ENCODE measurements at places on chromosomes 11 and 22. TPM values are rescaled to one million over a fixed set of nuclear protein-coding genes. Genes with fewer than 3 reads are reported as not detected.

LUZP2 gene
- total RNA-seq, result 0.50 TPM

XBP1 gene
- total RNA-seq, result 241 TPM

TRIM48 gene
- not detected for total RNA-seq

DNA sequence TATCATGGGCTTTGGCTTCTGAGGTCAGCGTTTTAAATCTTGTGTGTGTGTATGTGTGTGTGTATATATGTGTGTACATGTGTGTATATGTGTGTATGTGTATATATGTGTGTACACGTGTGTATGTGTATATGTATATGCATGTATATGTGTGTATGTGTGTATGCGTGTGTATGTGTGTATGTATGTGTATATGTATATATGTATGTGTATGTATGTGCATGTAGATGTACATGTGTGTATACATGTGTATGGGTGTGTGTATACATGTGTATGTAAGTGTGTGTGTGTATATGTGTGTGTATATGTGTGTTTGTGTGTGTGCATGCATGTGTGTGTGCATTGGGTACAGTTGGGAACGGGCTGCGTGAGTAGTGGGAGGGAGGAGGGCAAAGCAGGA is 123.0 kb downstream of the ST3GAL4 start:
- H3K4me3 ChIP-seq, result no peak overlapping the region
- no peaks in the 10 kb centered on the region for H3K27me3 ChIP-seq
- H3K27ac ChIP-seq, result no peak overlapping the region
- DNase-seq, result no peak
- no peaks in the 10 kb centered on the region for H3K36me3 ChIP-seq

DNA sequence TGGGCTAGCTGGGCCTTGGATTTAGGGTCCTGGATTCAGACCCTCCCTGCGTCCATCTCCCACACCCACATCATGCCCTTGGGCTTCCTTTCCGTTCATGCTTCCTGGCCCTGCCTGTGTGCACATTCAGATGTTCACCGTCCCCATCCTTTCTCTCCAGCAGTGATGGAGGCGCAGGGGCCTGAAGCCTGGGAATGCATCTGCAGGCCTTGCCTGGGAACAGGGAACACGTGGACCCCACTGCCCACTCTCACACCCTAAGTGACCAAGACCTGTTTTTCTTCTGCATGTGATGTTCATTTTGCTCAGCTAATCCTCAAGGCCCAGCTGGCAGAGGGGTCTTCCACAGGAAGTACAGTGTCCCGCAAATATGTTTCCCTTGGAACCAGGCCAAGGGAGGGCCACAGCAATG is 91.6 kb upstream of the PARVA start:
- H3K4me3 ChIP-seq, result no peak overlapping the region
- peak; percentile 72 for DNase-seq
- H3K36me3 ChIP-seq, result no peaks in the 10 kb centered on the region
- peaks cover 53% of the 10 kb centered on the region for H3K4me1 ChIP-seq
- H3K27ac ChIP-seq, result peak overlapping the region; percentile 92
- no peaks in the 10 kb centered on the region for H3K27me3 ChIP-seq

GRCh38 chr11:113240389-113240788 is 74.0 kb upstream of the TTC12 start:
- no peak overlapping the region for H3K4me3 ChIP-seq
- no peaks in the 10 kb centered on the region for H3K27me3 ChIP-seq
- no peaks in the 10 kb centered on the region for H3K36me3 ChIP-seq
- no peaks in the 10 kb centered on the region for H3K4me1 ChIP-seq
- H3K27ac ChIP-seq, result no peak overlapping the region

GRCh38 chr22:48320048-48320682 is 1507.5 kb downstream of the BRD1 start:
- no peak for DNase-seq
- no peaks in the 10 kb centered on the region for H3K27me3 ChIP-seq
- H3K36me3 ChIP-seq, result no peaks in the 10 kb centered on the region

DNA sequence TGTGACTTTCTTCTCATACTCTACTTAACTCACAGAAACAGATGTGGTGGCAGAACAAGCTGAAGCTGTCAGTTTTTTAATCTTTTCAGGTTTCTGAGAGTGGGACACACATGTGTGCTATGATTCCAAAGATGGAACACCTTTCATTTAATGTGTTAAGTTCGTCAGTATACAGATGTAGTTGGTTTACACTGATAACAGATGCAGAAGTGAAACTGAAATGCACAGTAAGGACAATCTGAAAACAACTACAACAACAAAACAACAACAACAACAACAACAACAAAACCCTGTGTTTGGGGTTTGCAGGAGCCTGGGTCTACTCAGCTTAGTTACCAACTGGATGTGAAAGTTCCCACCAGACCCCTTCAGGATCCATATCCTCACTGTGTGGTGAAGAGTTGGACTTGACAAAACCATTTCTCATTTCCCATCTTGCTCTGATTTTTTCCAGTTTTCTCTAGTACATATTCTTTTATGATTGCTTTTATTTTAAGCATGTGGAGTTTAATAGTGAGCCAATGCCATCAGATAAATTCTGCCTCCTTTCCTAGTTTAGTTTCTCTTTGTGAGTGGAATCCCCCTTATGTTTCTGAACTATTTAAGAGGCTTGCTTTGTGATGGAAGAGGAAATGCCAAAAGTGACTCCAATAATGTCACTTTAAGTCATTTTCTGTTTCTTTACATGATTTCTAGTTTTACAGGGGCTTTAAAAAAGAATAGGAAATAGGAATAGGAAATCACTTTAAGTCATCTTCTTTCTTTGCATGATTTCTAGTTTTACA is 47.8 kb downstream of the ARHGAP42 start:
- DNase-seq, result no peak
- H3K36me3 ChIP-seq, result no peaks in the 10 kb centered on the region
- H3K4me1 ChIP-seq, result no peaks in the 10 kb centered on the region

- no peaks in the 10 kb centered on the region for H3K27me3 ChIP-seq
- DNase-seq, result no peak
- no peak overlapping the region for H3K4me3 ChIP-seq
These were observed 42.8 kb downstream of the NTM start for GRCh38 chr11:131413217-131413616.

DNA sequence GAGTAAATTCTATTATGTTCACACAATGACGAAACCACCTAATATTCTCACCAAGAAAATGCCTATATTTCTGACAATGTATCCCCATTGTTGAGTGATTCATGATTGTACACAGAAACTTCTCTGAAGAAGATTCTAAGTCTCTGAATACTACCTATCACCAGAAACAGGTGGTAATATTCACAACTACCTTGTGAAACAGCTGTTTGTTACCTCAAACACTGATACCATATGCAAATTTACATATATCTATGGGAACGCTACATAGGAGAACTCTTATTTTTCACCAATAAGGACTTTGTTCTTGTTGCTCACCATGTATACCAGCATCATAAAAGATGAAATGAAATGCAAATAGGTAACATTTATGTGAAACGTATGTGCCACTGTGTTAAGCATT is 59.3 kb downstream of the PDGFD start:
- no peaks in the 10 kb centered on the region for H3K4me1 ChIP-seq
- no peak overlapping the region for H3K4me3 ChIP-seq
- no peaks in the 10 kb centered on the region for H3K36me3 ChIP-seq
- H3K27ac ChIP-seq, result no peak overlapping the region

- H3K4me3 ChIP-seq, result no peak overlapping the region
- H3K4me1 ChIP-seq, result no peaks in the 10 kb centered on the region
- no peaks in the 10 kb centered on the region for H3K36me3 ChIP-seq
- H3K27ac ChIP-seq, result no peak overlapping the region
- peak; percentile 26 for DNase-seq
These were observed 2.3 kb downstream of the SHANK3 start for GRCh38 chr22:50674606-50675552.

DNA sequence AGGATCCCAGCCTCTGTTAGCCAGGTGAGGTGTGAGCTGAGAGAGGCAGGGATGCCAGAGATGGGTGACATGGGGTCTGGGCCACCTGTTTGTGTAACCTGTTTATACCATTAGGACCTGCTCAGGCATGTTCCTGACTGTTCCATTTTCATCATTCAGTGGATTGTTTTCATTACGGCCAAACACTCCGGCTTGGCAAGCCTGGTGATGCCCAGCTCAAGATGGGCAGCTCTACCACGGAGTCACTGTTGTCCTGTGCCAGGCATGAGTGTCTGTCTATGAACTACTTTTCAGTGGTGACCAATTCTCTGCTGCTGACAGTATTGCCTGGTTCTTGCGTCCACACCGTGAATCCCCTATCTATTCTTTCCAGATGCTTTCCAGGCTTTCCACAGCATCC is 71.5 kb upstream of the SLC22A12 start:
- no peak overlapping the region for H3K4me3 ChIP-seq
- H3K27ac ChIP-seq, result no peak overlapping the region
- no peak for DNase-seq

DNA sequence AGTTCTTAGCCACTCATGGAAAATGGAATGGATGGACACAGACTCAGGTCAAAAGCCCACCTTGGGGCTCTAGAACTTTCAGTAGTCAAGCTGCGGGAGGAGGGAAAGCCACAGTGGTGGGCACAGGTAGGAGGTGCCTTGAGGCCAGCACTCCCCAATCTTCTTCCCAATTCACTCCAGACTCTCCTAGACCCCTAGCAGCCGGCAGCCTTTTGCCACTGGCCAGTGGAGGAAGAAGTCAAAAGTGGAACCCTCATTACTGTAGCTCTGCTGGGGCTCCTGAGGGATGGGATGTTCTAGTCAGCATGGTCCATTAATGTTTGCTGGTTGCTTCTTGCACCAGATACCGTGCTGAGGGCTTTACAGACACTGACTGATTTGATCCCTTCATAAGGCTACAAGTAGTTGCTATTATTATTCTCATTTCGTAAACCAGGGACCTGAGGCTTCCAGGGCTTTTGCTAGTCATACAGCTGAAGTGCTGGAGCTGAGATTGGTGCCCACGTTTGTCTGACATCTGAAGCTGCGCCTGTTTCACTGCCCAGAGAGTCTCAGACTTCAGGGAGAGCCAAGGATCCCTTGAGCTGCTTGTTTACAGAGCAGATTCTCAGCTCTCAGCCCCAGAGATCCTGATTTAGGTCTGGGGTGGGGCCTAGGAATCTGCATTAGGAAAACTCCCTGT is 1.1 kb downstream of the UCP3 start:
- H3K27me3 ChIP-seq, result no peaks in the 10 kb centered on the region
- H3K36me3 ChIP-seq, result no peaks in the 10 kb centered on the region
- H3K4me1 ChIP-seq, result no peaks in the 10 kb centered on the region
- H3K27ac ChIP-seq, result no peak overlapping the region

GRCh38 chr11:120682866-120683265 is 171.3 kb downstream of the GRIK4 start:
- H3K4me3 ChIP-seq, result no peak overlapping the region
- peak; percentile 27 for DNase-seq
- no peaks in the 10 kb centered on the region for H3K27me3 ChIP-seq
- no peaks in the 10 kb centered on the region for H3K36me3 ChIP-seq

- no peaks in the 10 kb centered on the region for H3K36me3 ChIP-seq
- peaks cover 3% of the 10 kb centered on the region for H3K4me1 ChIP-seq
- no peaks in the 10 kb centered on the region for H3K27me3 ChIP-seq
- H3K27ac ChIP-seq, result no peak overlapping the region
These were observed 2.4 kb upstream of the ATP5MG start for GRCh38 chr11:118398791-118399559.

DNA sequence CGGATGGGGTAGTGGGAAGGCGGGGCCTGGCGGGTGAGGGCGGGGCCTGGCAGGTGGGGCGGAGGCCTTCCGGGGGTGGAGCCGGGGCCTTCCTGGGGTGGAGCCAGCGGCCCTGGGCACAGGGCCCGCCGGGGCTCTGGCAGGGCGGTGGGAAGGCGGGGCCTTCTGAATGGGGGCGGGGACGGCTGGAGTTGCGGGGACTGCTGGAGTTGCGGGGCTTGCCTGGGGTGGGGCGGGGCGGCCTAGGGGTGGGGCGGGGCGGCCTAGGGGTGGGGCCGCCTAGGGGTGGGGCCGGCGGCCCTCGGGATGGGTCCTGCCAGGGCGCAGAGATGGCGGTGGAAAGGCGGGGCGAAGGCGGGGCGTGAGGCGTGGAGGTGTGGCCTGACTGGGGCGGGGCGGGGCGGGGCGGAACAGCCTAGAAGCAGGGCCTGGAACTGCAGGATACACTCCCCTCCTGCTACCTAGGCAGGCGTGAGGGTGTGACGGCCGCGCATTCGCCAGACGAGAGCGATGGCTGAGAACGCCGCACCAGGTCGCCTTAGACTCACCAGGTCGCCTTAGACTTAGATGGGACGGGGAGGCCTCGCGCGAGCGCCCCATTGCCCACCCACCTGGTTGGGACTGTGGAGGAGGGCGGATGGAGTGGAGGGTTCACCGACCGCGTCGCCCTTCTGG is 19.3 kb downstream of the RRP7A start:
- no peaks in the 10 kb centered on the region for H3K4me1 ChIP-seq
- no peaks in the 10 kb centered on the region for H3K27me3 ChIP-seq
- no peak overlapping the region for H3K27ac ChIP-seq
- DNase-seq, result peak; percentile 63

DNA sequence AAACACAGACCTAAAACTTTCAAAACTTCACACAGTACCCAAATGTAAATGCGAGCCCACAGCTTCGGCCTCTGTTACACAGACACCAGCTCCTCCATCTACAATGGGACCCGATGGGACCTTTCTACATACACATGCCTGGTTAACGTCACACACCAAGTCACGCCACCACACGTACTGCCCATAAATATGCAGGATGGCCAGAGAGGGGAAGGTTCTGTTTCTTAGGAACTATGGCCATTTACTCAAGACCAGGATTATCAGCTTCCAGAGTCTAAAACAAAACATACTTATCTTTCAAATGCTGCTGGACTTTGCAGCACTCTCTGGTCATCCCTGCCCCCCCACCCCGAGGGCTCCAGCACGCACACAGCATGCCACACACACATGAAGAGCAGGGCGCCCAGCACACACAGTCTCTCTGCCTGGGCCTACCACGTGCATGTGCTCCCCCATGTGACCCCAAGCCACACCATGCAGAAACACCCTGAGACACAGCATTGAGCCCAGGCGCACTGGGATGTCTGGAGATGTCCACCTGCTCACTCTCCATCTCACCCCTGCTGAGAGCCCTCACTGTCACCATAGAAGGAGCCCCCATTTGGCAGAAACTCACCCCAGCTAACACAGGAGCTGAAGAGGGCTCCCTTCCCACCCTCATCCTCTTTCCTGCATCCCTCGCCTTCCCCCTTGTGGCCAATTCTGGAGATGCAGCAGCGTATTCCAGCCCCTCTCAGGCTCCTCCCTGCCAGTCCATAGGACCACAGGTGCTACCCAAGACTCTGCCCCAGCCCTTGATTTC is 61.8 kb downstream of the SLC22A12 start:
- no peak overlapping the region for H3K4me3 ChIP-seq
- peaks cover 12% of the 10 kb centered on the region for H3K27me3 ChIP-seq
- no peak overlapping the region for H3K27ac ChIP-seq
- no peaks in the 10 kb centered on the region for H3K36me3 ChIP-seq
- no peaks in the 10 kb centered on the region for H3K4me1 ChIP-seq

Measured in fibroblast of lung (primary cell).